ENCODE measurements at places on chromosomes 1 and 21.

- no peak for DNase-seq
These were observed 41.2 kb downstream of the DMAP1 start for GRCh38 chr1:44254392-44254910.

DNA sequence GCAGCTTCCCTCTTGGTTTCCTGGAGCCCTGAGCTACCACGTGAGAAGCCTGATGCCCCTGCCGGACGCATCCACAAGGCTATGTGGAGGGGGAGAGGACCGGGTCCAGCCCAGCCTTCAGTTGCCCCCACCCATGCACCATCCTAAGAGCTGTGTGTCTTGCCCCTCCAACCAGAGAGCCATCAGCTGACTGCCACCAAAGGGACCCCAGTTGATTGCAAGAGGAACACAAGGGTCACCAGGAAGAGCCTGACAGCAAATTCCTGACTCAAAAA is 81.5 kb downstream of the GLIS1 start:
- DNase-seq, result no peak

DNA sequence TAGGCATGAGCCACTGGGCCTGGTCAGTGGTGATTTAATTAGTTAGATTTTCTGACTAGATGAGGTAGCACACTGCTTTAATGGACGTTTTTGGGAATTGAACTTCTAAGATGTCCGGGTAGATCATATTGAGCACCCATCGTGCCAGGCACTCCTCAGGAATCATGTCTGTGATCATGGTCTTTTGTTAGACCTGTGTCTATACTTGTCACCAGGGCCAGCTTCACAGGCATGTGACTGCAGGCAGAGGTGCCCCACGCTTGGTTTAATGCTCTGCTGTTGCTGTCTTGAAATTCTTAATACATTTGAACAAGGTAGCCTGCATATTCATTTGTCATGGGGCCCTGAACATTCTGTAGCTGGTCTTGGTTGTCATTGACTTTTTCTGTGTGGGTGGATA is 19.6 kb downstream of the UBE4B start:
- no peak for DNase-seq

GRCh38 chr1:160628799-160629263 is 18.0 kb downstream of the SLAMF1 start:
- no peak for DNase-seq

- DNase-seq, result no peak
These were observed 129.4 kb downstream of the PPIAL4G start for GRCh38 chr1:148353461-148354283.

GRCh38 chr1:33443705-33444180 is 12.8 kb upstream of the PHC2 start:
- no peak for DNase-seq

GRCh38 chr1:185398022-185398421 is 81.0 kb upstream of the IVNS1ABP start:
- no peak for DNase-seq

DNA sequence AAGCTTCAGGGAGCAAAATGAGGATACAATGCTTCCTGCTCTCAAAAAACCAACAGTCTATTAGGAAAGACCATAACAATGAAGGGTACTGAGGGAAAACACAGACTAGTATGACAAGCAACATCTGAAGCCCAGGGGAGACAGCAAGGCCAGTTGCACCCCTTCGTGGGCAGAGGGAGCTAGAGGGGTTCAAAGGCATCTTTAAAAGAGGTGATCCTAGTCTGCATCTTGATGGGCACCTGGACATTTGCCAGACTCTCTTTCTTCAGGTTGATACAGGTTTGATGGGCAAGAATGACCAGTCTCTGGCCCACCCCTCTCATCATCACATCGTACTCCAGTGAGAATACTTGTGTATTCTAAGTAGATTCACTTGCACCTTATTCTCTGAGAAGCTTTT is 177.7 kb downstream of the VAV3 start:
- no peak for DNase-seq

DNA sequence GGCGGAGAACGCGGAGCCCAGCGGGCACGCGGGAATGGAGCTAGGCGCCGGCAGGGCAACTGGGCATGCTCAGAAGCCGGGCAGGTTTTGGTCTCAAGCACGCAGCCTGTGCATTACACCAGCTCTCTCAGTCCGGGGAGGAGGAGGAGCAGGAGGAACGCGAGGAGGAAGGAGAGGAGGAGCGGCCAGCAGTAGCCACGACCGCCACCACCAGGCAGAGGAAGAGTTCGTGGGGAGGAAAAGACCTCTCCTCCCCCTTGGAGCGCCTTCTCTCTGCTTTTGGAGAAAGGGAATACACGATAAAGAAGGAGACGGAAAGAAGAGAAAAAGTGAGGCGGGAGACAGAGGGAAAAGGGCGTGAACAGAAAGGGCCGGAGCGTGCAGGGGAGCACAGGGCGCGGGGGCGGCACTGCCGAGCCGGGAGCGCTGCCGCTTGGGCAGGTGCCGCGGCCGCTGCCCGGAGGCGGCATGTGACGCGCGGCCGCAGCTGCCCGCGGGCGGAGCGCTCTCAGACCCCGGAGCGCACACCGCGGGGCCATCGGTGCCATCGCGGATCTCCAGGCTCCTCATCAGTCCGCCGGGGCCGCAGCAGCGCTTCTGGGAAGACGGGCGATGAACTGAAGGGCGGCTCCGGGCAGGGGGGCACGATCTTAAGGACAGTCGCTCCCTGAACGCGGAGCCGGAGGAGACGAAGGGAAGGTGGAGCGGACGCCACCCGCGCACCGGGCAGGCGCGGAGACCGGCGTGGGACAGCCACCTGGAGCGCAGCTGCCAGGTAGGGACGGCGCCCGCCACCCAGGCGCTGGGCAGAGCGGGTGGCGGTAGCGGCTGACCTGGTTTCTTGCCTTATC is at the start of gene CHRM3:
Gene CHRM3, plus strand, starts transcription at position 116 of the 851 bp plus-strand sequence. CDS start 520,884 bp downstream, outside the sequence.
- no peak for DNase-seq

GRCh38 chr1:180519846-180520245 is 17.5 kb upstream of the ACBD6 start:
- DNase-seq, result no peak

GRCh38 chr1:86324130-86324822 is 71.8 kb downstream of the ODF2L start:
- DNase-seq, result no peak

DNA sequence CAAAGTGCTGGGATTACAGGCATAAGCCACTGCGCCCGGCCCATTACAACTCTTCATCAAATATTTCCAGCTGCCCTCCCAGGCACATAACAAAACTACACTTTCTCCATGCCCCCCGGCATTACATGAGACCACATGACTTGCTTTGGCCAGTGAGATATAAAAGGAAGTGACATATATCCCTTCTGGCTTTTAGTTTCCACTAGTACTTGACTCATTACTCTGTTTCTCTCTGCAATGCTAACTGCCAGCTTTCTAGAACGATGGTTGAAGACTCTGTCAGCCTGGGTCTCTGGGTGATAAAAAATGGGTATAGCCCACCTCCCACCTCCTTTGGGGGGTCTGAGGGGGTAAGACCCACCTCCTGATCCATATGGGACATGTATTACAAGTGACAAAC is 24.2 kb downstream of the ABL2 start:
- DNase-seq, result no peak

- DNase-seq, result no peak
These were observed 14.3 kb downstream of the SAMSN1 start for GRCh38 chr21:14531757-14532316.

DNA sequence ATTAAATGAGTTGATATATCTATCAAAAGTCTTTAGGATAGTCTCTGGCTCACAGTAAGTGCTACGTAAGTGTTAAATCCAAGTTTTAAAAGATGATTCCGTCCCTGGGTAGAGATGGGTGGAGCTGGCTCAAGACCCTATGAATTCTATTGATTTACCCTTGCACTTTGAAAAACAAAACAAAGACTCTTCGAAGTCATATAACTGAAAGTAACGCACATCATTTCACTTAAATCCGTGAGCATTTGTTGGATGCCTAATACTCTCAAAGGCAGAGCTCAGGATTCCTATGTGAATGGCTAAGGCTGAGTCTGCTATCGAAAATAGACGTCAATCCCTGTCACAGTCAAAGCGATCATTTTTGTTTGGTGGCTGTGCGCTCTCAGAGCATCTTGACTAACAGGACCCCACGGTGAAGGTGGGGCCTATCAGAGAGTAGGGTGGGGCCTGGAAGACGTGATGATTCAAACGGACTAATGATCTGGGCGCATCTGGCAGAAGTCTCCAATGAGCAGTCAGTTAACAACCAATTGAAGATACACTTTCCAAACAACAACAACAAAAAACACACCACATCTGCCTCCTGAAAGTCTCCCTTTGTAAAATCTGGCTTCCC is 1.2 kb upstream of the NUCKS1 start:
- DNase-seq, result no peak

DNA sequence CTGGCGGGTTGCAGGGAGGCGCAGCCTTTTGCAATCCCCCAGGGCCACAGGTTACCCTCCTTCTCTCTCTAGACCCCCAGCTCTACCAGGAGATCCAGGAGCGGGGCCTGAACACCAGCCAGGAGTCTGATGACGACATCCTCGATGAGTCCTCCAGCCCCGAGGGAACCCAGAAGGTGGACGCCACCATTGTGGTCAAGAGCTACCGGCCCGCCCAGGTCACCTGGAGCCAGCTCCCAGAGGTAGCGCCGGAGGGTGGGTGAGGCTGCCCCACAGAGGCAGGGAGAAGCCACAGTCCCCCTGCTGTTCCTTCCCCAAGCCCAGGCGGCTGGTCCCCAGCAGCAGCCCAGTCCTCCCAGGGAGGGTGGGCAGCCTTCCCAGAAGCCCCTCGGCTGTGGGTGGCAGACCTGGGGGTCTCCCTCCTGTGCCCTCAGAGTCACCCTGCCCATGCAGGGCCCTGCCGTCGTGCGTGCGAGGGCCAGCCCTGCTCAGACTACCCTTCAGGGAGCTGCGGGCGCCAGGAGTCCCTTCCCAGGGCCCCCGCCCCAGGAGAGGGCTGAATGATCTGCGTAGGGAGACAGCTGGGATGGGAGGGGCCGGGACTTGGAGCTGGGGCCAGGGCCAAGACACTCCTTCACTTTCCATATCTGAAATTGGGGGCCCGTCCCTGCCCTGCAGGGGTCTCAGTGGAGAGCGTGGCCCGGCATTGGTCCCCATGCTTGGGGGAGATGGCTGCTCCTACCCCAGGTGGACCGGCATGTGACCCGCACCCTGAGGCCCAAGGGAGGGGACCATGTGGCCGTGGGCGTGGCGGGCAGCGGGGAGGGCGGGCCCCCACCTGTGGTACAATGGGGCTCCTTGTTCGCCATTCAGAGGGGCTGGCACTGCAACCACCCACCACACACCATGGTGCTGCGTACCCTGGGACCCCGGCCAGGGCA is 12.9 kb downstream of the ARHGEF16 start:
- no peak for DNase-seq

DNA sequence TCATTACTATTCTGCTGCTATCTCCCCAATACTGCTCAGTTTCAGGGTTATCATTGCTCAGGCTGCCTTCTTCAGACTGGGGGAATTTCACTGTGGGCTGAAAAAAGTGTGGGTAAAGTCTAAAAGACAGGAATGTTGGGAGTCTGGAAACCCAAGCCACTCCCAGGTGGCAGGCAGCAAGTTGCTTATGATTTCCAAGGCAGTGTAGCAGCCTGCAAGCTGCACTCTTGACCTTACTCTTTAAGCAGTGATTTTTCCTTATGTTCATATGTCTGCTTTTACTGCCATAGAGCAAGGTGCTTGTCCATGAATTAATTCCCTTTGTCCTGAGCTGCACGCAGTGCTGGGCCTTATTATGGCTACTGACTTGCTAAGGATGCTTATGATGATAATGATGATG is 53.1 kb downstream of the PHC2 start:
- no peak for DNase-seq

Measured in stimulated activated CD4-positive, alpha-beta T cell treated with anti-CD3 and anti-CD28 coated beads, Interleukin-1b, Interleukin-23, amount 100 ng/mL, for 1 hour (primary cell).